NCI-H2081 (cell line): ENCODE measurements at places on chromosomes 6 and 20.

DNA sequence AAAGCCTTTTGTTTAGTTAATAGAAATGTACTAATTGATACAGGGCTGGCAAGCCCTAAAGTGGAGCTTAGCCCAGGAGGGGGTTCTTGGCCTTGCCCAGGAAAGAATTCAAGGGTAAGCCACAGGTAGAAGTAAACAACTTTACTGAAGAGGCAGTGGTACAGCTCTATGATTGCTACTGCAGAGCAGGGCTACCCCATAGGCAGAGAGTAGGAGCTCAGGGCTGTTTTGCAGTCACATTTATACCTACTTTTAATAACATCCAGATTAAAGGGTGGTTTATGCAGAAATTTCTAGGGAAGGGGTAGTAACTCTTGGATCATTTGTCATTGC lies 680.4 kb upstream of the GJE1 start:
- no peak for DNase-seq

GRCh38 chr6:134880487-134881190 lies 69.3 kb downstream of the ALDH8A1 start:
- no peak for DNase-seq

GRCh38 chr6:152063170-152063921 lies 255.9 kb downstream of the ESR1 start:
- DNase-seq: no peak

DNA sequence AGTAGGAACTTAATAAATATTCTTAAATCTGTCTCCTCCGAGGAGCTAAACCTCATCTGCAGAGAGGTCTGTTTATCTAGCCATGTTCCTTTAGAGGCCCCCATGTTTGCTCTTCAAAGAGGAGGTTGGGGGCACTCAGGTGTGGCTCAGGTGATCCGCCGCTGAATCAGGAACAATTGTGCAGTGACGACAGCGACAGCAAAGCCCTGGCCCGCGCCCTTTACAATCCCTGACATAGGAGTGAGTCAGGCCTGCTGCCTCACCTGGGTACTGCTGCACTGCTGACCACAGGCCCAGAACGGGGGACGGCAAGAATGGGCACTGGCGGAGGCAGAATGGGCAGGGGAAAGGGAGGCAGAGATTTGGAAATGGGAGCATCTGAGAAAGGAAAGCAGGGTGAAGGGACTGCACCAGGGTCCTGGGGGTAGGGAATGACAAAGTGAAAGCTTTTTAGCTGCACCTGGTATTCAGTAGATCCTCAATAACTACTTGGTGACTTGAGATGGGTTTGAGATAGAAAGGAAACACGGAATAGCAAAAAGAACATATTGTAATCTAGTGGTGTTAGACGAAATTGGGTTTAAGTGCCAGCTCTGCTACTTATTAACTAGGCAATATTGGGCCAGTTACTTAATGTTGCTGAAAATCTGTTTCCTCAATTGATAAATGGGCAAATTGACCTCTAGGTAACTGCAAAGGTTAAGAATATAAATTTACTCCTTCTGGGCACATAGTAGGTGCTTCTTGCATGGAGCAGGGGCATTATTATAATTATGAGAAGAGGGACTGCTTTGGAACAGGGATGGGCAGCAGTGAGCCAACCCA lies 5.4 kb upstream of the IER3 start:
- no peak for DNase-seq

GRCh38 chr6:162343198-162343935 lies 384.2 kb downstream of the PRKN start:
- no peak for DNase-seq

- no peak for DNase-seq
Observed at GRCh38 chr6:22332711-22333110, 35.9 kb upstream of the PRL start.

- no peak for DNase-seq
Observed at GRCh38 chr20:2839732-2840137, 720 bp downstream of the PCED1A start.

GRCh38 chr6:36659271-36659670 lies 19.2 kb upstream of the CDKN1A start:
- DNase-seq: no peak
